ENCODE measurements at places on chromosomes 11 and 22.
A peak's percentile ranks its signal among the peaks of the same experiment; 100 is the strongest.

- no peak for DNase-seq
These were observed 2.4 kb downstream of the SLC22A12 start for GRCh38 chr11:64593156-64594105.

DNA sequence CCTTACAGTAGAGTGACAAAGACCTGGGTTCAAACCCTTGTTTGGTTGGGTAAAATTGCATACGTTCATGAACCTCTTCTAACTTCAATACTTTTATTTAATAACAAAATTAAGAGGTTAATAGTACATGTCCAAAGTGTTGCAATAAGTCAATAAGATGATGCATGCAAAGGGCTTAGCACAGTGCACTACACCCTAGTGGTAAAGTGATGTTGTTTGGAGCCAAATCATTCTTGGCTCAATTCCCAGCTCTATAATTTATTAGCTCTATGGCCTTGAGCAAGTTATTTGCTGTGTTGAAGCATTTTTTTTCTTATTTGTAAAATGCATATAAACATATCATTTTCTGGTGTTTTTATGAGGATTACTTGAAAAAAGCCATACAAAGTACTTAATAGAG, 945.3 kb downstream of the LRRC4C start:
- no peak for DNase-seq

DNA sequence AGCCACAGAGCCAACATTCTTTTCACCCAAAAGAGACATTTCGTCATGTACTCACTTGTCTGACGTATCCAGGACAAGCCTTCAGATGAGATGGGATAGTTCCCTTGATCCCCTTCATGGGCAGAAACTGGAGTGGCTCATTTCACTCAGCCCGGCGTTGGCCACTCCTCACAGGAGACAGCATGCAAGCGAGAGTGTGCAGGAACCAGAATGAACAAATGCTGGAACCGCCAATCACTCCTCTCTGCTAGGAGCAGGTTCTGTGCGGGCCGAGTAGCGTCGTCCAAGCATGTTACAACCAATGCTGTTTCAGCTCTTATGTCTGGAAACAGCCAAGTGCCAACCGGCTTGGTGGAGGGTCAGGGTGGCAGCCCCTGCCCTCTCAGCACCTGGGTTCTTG, 56.7 kb upstream of the GNAZ start:
- DNase-seq: no peak

DNA sequence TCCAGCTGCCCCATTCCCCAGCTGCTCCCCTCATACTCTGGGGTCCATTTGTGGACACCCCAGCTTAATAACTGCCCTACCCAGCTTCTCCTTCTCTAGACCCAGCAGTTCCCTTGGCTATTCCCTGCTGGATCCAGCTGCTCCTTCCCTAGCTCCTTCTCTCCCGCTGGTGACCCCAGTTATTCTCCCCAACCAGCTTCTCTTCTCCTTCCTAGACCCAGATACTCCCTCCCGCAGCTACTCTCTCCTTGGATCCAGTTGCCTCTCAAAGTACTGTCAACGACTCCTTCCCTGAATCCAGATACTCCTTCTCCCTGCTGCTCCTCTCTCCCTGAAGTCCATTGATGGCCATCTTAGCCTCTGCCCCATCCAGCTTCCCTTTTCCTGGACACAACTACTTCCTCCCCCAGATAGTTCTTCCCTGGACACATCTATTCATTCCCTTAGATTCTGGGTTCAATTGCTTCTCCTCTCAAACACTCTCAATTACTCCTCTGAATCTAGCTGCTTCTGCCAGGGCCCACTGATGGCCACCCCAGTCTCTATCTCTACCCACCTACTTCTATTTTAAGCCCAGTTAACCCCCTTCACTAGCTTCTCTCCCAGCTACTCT, 11.6 kb downstream of the SELENOM start:
- DNase-seq: no peak

DNA sequence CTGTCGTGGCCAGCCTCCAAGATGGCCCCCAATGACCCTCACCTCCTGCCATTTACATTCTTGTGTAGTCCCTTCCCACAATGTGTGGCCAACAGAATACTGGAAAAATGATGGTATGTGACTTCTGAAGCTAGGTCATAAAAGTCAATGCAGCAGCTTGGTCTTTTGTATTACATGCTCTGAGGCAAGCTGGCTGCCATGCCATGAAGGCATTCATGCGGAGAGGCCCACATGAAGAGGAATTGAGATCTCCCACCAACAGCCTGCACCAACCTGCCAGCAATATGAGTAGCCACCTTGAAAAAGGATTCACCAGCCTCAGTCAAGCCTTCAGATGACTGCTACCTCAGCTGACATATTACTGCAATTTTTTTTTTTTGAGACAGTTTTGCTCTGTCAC, 4.6 kb downstream of the MRTFA start:
- no peak for DNase-seq

GRCh38 chr22:46515208-46516111, 22.0 kb downstream of the CELSR1 start:
- no peak for DNase-seq

- DNase-seq: no peak
These were observed 16.0 kb downstream of the ARHGEF17 start for GRCh38 chr11:73324116-73324515.

DNA sequence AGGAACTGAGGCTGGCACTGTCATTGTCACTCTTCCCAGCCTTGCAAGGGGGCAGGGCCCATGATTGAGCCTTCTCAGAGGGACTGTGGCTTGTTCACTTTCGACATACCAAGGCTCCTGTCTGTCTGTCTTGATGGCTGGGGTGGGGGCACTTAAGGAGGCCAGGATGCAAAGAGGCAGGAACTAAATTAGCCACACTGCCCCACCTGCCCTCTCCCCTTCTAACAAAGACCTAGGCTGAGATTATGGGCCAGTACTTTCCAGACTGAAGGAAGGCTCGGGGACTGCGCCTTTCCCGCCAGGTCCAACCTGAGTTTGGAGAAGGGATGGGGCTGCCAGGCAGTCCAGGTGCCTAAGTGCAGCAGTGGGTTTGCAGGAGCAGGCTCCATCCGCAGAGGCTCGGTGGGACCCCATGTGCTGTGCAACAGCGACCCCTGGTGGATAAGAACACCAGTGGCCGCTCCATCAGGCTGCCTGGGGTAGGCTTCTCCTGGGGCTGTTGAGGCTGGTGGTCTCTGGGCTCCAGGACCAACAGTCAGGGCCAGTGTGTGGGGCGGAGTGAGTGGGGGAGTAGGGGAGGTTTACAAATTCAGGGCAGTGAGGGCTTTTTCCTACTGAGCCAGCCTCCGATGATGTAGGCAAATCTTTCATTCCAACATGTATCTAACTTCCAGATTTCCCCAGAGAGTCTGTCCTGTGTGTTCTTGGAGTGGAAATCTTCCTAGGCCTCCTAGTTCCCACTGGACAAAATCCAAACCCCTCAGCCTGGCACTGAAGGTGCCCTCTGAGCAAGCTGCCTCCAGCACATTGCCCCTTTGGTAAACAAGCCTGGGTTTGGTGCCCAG, 93.9 kb downstream of the INSC start:
- DNase-seq: peak; percentile 37
